ENCODE measurements at places on chromosomes 13 and 19.
A peak's percentile ranks its signal among the peaks of the same experiment; 100 is the strongest.

- no peak for DNase-seq
Observed at GRCh38 chr13:32124743-32125142, 93.2 kb downstream of the FRY start.

- no peak for DNase-seq
Observed at GRCh38 chr19:46404753-46405468, 8.5 kb downstream of the CCDC8 start.

GRCh38 chr19:54707962-54708361 lies 16.3 kb upstream of the KIR3DL3 start:
- peak; percentile 6 for DNase-seq

GRCh38 chr19:10617409-10618121 lies 7.8 kb upstream of the SLC44A2 start:
- no peak for DNase-seq

All from CD4-positive, alpha-beta T cell treated with Interleukin-12 subunit alpha and Interleukin-12 subunit beta, for 1 hour (primary cell).